ENCODE measurements at places on chromosomes 1 and 21. TPM values are rescaled to one million over a fixed set of nuclear protein-coding genes. Genes with fewer than 3 reads are reported as not detected.

CRNN gene
- not detected for total RNA-seq

POGZ gene
- 8.7 TPM for total RNA-seq

PGM1 gene
- total RNA-seq = 43.1 TPM

UTS2 gene
- not detected for total RNA-seq

SLC1A7 gene
- not detected for total RNA-seq

ACTN2 gene
- total RNA-seq = not detected

SYT14 gene
- 0.13 TPM for total RNA-seq

CEP85 gene
- 6.7 TPM for total RNA-seq

OR10J1 gene
- not detected for total RNA-seq

SIK1 gene
- 10.2 TPM for total RNA-seq

RBP7 gene
- 0.77 TPM for total RNA-seq

ETV3L gene
- under 0.01 TPM for total RNA-seq

RGSL1 gene
- not detected for total RNA-seq

CFHR4 gene
- not detected for total RNA-seq

ARPC5 gene
- 64.6 TPM for total RNA-seq

S100A12 gene
- total RNA-seq = not detected

FASLG gene
- total RNA-seq = not detected

AGRN gene
- 49.3 TPM for total RNA-seq

ADAR gene
- 90.5 TPM for total RNA-seq

PSRC1 gene
- total RNA-seq = 4.5 TPM

P3H1 gene
- 67.0 TPM for total RNA-seq

SPATA1 gene
- total RNA-seq = 0.13 TPM

CHRNB2 gene
- total RNA-seq = not detected

LRRC38 gene
- 0.13 TPM for total RNA-seq

PGLYRP4 gene
- total RNA-seq = not detected

CCDC17 gene
- total RNA-seq = 0.51 TPM

VANGL2 gene
- total RNA-seq = not detected

C8A gene
- not detected for total RNA-seq

A3GALT2 gene
- not detected for total RNA-seq

RNF186 gene
- total RNA-seq = not detected

SERPINC1 gene
- not detected for total RNA-seq

CTSK gene
- 0.63 TPM for total RNA-seq

KRTAP11-1 gene
- total RNA-seq = not detected

RBM34 gene
- total RNA-seq = 32.3 TPM

AGMAT gene
- total RNA-seq = 0.38 TPM

SPRR1A gene
- total RNA-seq = not detected

GFI1 gene
- total RNA-seq = not detected

MAP10 gene
- total RNA-seq = 0.64 TPM

GPN2 gene
- 6.8 TPM for total RNA-seq

IL20 gene
- not detected for total RNA-seq

CYP4B1 gene
- total RNA-seq = not detected

CFAP74 gene
- not detected for total RNA-seq

DDX20 gene
- 12.5 TPM for total RNA-seq

NEGR1 gene
- 0.64 TPM for total RNA-seq

PRELP gene
- not detected for total RNA-seq

All from dermis microvascular lymphatic vessel endothelial cell (primary cell).